Stimulated activated CD8-positive, alpha-beta memory T cell treated with anti-CD3 and anti-CD28 coated beads, Interleukin-2, amount 100 ng/mL, for 1 hour (primary cell): ENCODE measurements at places on chromosomes 1 and 21.

DNA sequence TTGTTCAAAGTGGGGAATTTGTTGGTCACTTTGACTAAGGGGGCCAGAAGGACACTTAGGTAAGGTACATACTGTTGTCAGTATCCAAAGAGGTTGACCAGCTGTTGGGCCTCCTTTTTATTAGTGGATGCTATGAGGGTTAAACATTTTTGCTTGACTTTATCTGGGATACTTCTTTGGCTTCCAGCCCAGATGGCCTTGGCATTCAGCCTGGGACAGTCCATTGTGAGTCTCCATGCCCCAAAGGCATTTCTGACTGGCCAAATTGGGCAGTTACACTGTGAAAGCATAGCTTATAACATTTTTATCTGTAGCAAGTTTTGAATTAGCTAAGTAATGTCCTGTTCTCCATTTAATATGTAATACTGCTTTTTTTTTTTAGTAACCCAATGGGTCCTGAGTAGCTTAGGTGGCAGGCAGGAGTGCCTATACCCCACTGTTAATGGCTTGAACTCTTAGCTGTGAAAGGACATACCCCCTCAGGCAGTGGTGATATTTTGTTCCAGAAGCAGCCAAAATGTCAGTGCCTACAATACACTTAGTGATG lies 35.4 kb upstream of the CD1D start:
- DNase-seq = no peak

DNA sequence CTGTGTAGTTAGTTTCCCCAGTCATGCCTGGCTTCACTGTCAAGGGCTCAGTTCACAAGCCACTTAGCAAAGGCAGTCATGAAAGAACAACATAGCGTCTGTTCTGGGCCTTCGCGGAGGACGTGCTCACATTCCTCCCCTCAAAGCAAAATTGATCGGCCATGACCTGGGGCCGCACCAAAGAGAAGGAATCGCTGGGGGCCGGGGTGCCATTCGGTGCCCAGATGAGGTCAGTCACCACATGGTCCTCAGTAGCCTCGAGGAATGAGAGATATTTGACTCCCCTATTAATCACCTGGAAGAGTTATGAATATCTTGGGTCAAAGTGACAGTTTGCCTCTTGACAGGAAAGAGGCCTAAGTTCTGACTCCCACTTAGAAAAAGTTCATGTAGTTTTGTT lies 251.1 kb upstream of the JUN start:
- DNase-seq = no peak

- no peak for DNase-seq
These were observed 35.4 kb downstream of the RGS4 start for GRCh38 chr1:163104385-163105099.

DNA sequence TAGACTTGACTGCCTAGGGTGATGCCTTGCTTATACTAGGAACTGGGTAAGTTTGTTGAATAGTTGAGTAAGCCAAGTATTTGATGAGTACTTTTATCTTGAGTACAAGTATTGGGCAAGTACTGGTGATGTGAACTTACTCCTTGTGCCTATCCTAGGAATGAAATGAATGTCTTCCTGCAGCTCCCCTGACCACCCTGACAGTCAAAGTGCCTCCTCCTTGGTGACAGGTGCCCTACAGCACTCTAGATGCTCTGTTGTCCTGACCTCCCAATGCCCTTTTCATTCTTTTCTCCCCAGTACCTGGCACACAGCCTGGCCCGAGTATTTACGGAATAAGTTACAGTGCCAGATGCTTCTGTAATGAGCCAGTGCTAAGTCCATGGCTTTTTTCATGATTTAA lies 25.5 kb downstream of the PCSK9 start:
- DNase-seq = no peak

DNA sequence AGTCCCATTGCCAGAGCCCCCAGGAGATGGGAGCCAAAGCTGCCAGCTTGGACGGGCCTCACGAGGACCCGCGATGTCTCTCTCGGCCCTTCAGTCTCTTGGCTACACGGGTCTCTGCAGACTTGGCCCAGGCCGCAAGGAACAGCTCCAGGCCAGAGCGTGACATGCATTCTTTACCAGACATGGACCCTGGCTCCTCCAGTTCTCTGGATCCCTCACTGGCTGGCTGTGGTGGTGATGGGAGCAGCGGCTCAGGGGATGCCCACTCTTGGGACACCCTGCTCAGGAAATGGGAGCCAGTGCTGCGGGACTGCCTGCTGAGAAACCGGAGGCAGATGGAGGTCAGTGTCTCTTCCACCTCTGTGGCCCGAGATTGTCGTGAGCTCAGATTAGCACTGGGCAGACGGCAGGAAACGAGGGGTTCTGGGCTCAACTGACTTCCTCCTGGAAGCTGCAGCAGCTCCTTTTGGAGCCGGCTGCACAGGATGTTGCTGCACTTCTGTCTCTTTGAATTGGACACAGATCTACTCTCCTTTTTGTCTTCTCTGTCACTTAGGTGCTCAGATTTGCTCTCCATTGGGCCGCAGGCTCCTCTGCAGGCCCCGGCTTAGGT lies 68.0 kb downstream of the DISC1 start:
- DNase-seq = no peak

DNA sequence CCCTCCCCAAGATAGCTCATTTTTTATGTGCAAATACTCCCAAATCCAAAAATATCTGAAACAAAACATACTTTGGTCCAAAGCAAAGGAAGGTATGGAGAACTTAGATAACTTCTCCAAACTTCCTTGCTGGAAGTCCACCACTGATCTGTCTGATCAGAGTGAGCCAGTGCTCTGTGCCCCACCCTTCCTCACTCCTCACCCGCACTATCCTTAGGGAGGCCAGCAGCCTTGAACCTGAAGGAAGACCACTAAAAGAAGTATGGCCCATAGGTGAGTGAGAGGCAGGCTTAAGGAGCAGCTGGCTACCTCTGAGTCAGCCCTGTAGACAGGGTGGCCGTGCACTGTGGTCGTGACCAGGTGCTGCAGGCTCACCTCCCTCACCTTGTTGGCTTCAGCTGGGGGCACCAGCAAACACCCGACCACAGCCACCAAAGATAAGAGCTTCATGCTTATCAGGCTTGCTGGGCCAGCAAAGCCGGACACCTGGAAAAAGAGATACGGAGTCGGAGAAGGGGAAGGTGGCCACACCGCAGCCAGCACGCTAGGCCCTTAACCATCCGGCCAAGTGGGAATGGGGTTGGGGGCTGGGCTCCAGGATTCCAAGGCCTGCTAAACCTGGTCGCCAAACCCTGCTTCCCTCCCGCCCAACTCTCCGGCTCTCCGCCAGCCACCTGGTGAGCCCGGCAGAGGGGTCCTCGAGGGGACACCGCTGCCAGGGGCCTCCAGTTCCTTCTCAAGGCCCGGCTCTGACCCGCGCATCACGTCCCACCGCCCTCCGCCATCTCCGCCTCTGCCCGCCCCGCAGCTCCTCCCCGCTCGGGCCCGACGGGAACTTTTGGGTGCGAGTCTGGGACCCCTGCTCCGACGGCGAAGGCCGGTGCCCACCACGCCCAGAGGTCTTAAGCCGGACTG lies 543 bp downstream of the TMEM9 start:
- no peak for DNase-seq

- DNase-seq = no peak
These were observed 28.7 kb downstream of the RSPH1 start for GRCh38 chr21:42467140-42467983.

DNA sequence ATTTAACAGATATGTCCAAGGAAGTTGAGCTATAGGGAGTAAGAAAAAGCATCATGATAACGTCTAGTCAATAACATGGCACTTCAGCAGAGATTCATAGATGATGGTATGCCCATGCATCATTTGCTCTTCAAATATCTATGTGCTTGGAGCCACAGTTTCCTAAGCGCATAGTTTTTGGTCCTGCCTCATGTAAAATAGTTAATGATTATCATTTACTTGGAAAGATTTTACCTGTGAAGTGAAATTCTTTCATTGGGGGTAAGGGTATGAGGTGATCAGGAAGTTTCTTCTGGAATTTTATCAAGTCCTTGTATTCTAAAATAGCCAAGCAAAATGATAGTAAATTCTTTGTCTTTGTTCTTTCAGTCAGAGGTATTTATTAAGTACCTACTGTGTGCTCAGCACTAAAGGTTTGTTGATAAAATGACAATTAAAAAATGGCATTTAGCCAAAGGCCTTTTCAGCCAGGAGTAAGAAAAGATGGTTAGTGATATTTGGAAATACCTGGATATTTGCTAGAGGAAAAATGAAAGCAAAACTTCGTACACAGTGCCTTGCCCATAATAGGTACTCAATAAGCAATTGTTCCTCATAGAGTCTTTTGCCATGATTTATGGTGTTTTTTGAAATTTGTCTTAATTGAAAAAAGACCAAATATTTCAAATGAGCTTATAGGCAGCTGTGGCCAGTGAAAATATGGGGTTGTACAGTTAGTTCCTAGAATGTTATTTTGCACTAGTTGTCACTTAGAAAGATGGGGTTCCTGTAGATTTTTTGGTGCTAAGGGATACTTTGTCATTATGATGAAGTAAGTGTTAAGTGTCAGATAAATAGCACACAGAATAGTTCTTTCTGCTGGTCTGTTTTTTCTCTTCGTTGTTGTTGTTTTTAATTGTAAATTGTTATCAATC lies 13.1 kb downstream of the PDIK1L start:
- DNase-seq = no peak

GRCh38 chr1:153919876-153920852 lies 2.6 kb downstream of the GATAD2B start:
- DNase-seq = no peak

DNA sequence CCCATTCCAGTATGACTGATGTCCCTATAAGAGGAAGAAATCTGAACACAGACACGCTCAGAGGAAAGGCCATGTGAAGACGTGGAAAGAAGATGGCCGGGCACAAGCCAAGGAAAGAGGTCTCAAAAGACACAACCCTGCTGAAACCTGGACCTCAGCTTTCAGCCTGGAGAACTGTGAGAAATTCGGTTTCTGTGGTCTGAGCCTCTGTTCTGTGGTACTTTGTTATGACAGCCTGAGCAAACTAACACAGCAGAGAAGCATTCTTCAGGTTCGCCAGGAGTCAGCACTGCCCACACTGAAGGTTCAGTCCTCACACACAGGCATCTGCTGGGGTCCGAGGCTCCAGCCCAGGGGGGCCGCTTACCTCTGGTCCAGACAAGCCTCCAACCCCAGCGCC lies 37.7 kb downstream of the SEC16B start:
- no peak for DNase-seq

- DNase-seq = no peak
These were observed 351.0 kb upstream of the NFIA start for GRCh38 chr1:60731321-60731720.
